ENCODE measurements at places on chromosomes 12 and 14.

DNA sequence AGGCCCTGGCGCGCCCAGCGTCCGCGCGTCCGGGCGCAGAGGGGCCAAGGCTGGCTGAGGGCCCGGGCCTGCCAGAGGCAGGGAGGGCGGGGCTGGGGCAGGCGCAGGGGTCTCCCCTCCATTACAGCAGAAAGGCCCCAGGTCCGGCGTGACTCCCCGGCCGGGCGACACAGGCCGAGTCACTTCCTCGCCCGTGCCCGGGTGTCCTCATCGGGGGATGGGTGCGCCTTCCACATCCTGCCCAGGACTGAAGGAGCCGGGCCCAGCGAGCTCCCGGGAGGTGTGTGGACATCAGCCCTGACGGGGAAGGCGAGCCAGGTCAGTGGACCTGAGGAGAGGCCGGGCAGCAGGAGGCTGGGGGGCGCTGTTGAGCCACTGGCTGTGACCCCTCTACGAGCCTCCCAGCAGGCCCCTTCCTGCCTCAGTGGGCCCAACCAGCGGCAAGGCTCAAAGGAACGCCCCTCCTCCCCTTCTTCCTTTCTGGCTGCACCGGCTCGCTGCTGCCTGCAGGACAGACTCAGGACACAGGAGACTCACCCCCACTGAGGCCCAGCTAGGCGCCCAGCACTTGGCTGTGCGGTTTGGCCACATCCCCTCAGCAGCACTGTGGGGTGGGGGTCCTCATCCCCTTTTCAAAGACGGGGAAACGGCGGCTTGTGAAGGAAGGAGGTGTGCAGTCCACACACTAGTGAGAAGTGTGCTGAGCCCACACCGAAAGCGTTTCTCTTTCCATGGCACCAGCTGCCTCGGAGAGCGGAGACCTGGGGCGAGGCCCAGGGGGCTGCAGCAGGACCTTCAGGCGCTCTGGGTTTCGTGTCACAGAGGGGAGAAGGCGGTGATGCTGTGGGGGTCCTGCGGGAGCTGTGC lies 606 bp downstream of the TNFAIP2 start:
- DNase-seq: no peak

GRCh38 chr12:31867292-31867691 lies 91.9 kb upstream of the RESF1 start:
- DNase-seq: no peak

- DNase-seq: no peak
Measured at GRCh38 chr12:69243099-69244084, 4.0 kb downstream of the CPSF6 start.

DNA sequence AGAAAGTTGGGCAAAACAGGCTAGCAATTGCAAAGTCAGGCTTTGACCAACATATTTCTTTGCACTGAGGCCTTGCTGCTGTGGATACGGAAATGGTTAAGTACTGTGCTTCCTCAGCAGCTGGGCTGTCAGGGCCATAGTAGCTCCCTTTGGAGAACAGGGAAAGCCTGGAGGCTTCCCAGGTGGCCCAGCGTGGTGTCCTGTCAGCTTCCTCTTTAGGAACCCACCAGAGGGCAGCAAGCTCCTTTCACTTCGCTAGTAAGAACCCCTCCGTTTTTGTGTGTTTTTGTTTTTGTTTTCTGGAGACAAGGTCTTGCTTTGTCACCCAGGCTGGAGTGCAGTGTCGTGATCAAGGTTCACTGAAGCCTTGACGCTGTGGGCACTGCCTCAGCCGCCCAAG lies 1.7 kb upstream of the CFAP251 start:
- no peak for DNase-seq

DNA sequence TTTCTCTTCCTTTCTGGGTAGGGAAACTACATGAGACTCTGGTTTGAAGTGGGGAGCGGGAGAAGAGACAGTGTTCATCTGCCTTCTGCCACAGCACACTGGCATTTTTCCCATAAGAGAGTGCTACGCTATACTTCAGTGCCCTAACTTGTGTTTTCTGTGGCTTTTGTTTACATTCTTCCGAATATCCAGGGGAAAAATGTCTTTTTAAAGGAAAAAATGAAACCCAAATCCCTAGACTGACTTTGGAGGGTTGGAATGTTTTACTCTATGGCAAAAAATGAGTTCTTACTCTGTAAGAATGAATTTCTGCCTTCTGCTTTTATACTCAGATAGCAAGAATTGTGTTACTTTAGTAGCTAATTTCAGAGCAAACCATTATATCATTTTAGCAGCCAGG lies 88.1 kb upstream of the TMEM263 start:
- DNase-seq: no peak

DNA sequence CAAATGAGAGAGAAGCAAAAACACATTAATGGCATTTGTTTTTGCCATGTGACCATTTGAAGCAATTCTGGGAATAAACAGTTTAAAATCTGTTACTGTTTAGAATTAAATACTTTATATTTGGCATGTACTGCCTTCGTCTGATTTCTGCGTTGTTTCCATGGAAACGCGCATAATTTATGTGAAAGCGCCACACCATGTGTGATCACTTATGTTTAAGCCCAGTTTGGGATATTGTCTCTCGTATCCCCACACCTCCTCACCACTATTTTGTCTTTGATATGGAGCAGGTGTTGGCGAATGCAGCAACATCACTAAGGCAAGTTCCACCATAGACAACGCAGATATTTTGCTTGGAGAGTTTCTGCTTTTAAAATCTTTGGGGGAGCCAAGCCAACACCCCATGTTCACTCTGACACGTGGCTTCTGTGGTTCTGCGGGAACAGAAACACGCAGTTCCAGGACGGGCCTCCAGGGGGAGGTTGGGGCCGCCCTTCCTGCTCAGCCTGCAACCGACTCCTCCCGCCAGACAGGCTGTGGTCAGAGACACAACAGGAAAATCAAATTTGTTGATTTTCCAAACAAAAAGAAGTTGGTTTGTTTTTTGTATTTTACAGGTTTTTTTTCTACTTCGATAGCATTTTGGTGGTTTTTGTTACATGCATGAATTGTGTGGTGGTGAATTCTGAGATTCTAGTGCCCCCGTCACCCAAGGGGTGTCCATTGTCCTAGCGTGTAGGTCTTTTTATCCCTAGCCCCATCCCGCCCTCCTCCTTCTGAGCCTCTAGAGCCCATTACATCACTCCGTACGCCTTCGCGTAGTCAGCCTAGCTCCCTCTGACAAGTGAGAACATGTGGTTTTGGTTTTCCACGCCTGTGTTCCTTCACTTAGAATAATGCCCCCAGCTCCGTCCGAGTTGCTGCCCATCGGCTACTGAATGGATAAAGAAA lies 101.9 kb upstream of the SFSWAP start:
- no peak for DNase-seq

DNA sequence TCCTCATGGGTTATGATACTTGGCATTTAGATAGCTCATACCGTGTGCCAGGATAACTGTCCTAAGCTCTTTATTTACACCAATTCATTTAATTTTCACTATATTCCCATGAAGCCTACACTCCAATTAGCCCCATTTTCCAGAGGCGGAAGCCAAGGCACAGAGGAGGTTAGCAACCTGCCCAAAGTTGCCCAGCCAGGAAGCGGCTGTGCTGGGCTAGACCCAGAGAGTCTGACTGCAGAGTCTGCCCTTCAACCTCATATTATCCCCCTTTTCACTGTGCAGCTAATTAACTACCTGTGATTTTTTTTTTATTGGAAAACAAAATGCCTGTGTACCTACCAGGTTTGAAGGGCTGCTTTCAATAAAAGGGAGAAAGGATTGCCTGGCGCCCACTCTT lies 2.5 kb downstream of the RFLNA start:
- no peak for DNase-seq

DNA sequence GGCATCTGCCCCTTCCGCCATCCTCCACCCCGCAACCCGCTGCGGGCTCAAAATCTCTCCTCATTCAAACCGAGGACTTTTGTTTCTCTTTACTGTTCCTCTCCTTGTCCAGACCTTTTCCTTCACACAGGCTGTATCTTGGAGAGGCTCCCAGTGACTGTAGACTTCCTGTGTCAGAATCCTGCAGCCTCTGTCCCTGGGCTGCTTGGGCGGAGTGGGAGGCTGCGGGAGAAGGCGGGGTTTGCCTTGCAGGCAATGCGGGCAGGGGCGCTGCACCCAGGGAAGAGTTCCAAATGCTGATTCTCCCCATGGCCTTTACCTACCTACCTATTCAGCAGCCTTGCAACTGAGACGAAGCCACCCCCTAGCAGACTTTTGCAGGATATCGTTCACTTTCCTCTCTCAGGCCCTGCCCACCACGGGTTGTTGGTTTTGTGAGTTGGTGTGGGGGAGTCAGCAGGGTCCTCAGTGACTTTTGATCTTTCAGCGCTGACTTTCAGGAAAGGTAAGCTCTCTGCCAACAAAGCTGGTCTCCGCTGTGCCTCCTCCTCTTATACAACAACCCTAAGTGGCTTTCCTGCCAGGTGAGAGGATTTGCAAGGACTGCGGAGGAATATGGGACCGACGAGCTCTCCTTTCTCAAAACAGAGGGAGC lies 79.0 kb upstream of the KCNA1 start:
- DNase-seq: no peak

DNA sequence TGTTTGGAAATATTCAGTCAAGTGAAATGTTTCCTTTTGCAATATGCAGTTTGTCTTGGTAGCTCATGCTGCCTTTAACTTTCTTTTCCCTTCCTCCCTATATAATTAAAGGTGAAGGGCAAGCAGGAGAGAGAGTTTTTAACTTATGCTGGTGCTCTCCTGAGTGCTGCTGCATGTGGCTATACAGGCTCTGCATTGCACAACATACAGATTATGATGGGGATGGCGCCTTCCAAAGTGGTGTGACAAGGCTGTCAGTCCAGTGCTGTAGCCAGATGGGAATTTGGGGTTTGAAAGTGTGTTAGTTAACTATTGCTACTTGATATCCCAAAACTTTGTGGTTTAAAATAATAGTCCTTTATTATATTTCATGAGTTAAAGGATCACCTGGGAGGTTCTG lies 199.0 kb downstream of the ATP23 start:
- DNase-seq: no peak

DNA sequence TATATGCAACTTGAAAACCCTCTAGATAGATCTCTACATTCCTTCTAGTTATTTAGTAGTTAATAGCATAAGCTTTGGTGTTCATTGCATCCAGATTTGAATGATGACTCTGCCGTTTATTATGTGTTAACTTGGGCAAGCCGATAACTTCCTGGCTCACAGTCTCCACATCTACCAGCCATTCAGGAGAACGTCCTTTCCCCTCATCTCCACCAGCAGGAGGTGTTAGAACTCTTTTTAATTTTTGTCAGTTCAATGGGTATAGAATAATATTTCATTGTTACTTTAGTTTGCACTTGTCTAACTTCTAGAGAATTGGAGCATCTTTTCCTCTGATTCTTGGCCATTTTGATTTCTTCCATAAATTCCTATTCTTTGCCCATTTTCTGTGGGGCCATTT lies 30.0 kb upstream of the WSCD2 start:
- DNase-seq: no peak

- DNase-seq: no peak
Measured at GRCh38 chr12:12376646-12377448, 20.0 kb downstream of the BORCS5 start.

GRCh38 chr12:116284396-116284795 lies 6.9 kb upstream of the MED13L start:
- DNase-seq: no peak

GRCh38 chr12:125097427-125097826 lies 32.2 kb downstream of the AACS start:
- DNase-seq: no peak

DNA sequence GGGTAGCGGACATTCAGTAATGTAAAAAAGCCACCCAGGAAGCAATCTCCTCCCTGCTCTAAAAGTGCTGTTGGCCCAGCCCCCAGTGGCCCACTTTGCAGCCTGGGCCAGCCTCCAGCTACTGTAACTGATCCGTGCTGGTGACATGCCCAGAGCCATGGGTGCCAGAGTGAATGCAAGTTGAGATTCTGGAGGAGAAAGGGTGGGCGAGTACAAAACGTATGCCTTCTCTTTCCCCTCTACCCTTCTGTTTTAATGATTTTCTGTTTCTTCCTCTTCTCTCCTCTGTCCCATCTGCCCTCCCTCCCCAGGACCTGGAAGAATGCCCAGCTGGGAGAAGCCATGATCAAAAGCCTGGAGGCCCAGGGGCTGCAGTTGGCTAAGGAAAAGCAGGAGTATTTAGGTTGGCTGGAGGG lies 16.9 kb downstream of the PLEKHD1 start:
- DNase-seq: no peak

DNA sequence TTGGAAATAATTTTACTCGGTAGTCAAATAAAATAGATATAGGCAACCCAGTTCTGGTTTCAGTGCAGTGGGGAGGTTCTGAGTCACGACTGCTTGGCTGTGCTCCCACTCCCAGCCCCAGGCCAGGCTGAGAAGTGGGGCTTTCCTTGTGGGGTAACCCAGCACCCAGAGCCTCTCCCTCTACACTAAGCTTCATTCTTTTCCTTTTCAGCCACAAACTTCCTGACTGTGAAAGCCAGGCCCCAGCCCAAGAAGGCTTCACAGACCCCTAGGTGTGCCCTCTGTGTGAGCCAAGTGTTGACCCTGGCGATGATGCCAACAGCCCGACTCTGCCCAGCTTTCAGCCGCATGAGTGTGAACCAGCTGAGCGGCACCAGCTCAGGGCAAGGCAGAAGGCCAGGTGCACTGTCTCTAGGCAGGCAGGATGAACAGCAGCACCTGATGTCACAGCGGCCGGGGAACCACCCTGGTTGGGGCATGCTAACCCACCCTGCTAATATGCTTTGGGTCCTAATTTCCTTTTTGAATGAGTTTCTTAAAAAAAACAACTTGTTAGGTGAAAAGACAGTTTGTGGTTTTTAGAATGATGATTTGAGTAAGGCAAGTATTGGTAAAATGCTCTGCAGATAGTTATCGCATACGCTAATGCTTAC lies 42.2 kb upstream of the ATP23 start:
- no peak for DNase-seq

DNA sequence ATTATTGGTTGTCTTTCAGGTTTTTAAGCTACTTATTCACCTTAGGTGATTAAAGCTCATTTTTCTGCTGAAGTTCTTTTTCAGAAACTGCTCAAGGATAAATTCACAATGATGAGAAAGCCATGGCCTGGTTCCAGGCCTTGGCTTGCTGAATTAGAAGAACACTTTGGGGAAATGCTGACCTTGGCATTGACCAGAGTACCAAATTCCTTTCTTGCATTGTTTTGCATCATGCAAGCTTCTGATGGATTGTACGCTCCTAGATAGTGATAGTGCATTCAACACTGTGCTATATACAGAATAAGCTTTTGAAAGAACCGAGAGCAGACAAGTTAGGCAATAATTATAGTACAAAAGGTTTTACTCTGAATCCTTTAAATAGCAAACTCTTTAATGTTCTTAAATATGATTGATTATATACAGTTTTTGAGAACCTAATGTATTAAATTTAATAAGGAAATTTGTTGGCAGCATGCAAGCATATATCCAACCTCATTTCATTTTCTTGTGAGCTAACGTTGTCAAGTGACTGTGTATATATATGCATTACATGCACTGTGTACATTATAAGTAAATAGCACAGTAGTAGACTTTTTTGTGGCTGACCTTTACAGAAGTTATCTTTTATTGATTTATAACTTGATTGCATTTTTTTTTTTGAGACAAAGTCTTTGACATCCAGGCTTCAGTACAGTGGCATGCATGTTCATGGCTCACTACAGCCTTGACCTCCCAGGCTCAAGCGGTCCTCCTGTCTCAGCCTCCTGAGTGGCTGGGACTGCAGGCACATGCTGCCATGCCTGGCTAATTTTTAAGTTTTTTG lies 99.2 kb downstream of the DIP2B start:
- DNase-seq: no peak
